ENCODE measurements at places on chromosomes 6 and 20.
A peak's percentile ranks its signal among the peaks of the same experiment; 100 is the strongest.

- DNase-seq: no peak
These were observed 112.0 kb upstream of the MTHFD1L start for GRCh38 chr6:150753371-150754064.

GRCh38 chr20:18256440-18257090 lies 31.8 kb upstream of the ZNF133 start:
- DNase-seq: no peak

GRCh38 chr20:37986873-37987601 lies 46.2 kb downstream of the TTI1 start:
- DNase-seq: no peak

DNA sequence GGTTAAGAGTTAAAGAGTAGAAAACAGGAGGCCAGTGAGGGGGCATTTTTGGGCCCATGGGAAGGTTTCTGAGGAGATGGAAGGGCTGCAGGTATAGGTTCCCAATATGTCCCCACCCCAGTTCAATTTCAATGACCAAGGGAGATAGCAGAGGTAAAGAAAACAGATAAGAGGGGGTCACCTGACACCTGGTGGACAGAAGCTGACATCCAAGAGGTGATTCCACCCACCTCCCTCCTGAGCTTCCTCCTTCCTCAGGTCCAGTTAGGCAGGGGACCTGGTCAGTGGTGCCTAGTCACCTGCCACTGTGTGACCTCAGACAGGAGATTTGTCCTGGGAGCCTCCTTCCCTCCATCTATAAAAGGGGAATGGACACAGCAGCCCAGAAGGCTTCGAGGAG lies 29.5 kb upstream of the MAS1L start:
- DNase-seq: no peak

DNA sequence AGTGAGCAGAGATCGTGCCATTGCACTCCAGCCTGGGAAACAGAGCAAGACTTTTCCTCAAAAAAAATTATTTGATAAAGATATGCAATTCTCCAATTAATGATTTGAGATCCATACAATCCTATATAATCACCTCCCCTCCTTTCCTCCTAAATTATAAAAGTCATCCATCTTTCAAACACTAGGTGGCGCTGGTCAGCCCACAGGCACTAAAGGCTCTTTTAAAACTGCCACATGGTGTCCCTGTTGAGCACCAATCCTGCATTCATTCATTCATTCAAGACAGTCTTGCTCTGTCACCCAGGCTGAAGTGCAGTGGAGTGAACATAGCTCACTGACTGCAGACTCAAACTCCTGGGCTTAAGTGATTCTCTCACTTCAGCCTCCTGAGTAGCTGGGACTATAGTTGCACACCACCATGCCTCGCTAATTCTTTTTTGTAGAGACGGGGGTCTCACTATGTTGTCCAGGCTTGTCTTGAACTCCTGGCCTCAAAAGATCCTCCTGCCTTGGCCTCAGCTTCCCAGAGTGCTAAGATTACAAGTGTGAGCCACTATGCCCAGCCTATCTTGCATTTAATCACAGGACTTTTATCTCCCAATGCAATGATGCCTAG lies 58.7 kb upstream of the SLC2A12 start:
- peak; percentile 77 for DNase-seq

- DNase-seq: peak; percentile 19
These were observed 440.3 kb upstream of the HS3ST5 start for GRCh38 chr6:114783083-114783482.

GRCh38 chr6:106612671-106613416 lies 16.5 kb downstream of the RTN4IP1 start:
- no peak for DNase-seq

DNA sequence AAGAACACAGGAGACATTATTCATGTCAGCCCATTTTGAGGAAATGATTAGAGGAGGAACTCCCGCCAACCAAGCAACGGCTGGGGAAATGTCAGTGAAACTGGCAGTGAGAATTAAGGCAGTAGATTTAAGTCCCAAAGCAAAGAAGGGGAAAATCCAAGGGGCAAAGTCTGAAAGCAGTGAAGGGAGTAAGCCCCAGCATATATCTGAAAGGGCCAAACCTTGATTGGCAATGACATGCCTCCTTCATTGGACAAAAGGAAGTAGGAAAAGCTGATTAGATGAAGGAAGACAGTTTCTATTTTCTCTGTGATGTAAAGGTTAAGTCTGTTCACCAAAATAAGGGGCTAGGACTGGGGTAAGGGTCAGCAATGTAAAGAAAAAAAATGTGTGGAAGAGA lies 190.3 kb downstream of the RNF144B start:
- DNase-seq: no peak

- peak; percentile 97 for DNase-seq
These were observed 23.6 kb downstream of the BCL2L1 start for GRCh38 chr20:31698803-31699718.

DNA sequence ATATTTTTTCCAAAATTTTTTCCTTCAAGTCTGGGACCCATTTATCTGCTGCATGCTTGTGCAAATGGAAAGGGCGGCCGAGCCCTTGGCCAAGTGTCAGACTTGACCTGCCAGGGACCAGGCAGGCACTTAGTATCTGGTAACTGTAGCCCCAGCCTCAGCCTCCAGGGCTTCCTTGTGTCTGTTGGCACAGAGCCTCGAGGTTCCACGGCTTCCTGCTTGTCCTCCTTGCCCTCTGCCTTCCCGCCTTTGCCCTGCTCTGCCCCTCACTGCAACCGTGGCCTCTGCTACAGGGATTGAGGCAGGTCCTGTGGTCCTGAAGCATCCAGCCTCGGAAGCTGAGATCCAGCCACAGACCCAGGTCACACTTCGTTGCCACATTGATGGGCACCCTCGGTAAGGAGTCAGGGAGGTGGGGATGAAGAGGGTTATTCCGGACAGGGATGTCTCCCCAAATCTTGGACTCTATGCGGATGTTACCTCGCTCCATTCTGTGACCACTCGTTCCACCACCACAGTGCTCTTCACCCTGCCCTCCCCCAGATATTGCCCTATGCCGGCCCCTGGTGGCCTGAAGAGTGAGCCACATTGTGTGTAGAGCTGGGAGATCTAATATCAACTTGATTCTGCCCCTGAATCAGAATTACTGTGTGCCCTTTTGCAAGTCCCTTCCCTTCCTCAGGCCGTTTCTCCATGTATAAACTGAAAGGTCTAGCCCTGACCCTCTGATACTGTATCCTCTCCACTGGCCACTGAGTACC lies 41.5 kb upstream of the SRF start:
- peak; percentile 73 for DNase-seq

DNA sequence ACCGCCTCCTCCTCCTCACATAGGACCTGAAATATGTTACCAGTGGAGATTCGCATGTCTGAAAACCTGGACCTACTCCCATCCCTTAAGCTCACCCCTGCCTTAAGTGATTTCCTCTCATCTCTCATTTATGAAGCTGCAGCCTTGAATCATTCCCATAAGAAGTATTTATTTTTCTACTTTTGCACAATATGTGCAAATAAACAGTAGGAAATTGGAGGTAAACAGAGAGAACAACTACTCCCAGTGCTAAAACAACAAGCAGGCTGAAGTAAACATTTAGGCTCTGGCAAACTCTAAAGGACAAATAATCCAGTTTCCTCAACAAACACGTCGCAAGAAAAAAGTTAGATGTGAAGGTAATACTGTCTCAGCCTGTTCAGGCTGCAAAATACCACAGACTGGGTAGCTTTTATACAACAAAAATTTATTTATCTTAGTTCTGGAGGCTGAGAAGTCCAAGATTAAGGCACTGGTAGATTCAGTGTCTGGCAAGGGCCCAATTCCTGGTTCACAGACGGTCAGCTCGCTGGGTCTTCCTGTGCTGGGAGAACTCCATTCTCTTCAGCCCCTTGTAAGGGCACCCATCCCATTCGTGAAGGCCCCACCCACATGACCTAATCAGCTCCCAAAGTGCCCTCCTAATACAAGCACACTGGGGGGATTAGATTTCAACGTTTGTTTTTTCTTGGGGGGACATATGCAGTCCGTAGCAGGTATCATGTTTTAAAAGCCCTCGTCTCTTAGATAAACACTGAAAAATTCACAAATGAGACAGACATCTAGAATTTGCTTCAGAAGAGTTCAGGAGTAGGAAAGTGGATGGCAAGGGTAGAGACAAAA lies 15.6 kb downstream of the SPATA2 start:
- DNase-seq: no peak

- DNase-seq: no peak
These were observed 198.0 kb downstream of the BACH2 start for GRCh38 chr6:90098627-90099026.

- no peak for DNase-seq
These were observed 74.5 kb downstream of the GFOD1 start for GRCh38 chr6:13412639-13413465.

- peak; percentile 86 for DNase-seq
These were observed 7.1 kb upstream of the TCP11 start for GRCh38 chr6:35148167-35148741.
